Brain (organoid and tissue), 16 donors: ENCODE measurements at places on chromosomes 4 and X.

GRCh38 chrX:107288676-107289075 lies 82.3 kb downstream of the DNAAF6 start:
- no peak for DNase-seq

DNA sequence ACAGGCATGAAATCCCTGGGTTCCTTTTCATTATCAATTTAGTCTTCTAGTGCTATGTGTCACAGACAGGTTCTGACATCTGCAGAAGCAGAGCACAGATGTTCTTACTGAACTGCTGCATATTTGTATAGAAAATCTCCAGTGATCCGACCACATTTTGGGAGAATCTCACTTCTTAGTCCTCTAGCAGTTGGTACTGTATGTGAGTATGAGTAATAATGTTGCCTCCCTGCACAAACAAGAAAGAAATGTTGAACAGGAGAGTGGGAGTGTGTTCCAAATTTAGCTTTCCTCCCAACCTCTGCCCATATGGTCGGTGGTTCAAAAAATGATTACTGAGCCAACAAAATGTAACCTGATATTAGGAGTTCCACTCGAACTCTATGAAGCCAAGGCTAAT lies 165.3 kb upstream of the GPC4 start:
- DNase-seq, result no peak

DNA sequence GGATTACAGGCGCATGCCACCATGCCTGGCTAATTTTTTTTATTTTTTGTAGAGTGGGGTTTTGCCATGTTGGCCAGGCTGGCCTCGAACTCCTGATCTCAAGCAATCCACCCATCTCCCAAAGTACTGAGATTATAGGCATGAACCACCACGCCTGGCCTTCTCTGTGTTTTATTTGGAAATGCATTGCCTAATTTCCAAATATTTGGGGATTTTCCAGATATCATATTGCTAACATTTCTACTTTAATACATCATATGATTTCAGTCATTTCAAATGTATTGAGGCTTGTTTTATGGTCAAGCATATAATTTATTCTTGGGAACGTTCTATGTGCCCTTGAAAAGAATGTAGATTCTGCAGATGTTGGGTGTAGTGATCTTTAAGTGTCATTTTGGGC lies 38.8 kb downstream of the FGF2 start:
- DNase-seq, result no peak

- DNase-seq, result no peak
Measured at GRCh38 chr4:182272151-182272550, 28.9 kb downstream of the TENM3 start.

DNA sequence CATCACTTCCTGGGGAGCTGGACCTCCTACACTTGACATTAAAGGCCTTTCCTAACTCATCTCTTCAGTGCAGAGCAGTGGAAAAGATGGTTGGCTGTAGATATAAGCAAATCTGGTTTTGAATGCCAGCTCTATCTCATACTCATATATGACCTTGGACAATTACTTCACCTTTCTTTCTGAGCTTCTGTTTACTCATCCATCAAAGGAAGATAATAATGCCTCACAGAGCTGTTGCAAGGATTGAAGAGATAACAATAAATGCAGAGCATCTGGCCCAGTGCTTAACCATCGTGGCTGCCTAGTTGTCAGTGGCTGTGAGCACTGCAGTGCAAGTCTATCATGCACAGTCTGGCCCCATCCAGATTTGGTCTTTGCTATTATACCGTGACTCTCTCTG lies 148.1 kb upstream of the EOLA2 start:
- no peak for DNase-seq

- DNase-seq, result no peak
Measured at GRCh38 chrX:67692246-67692645, 148.4 kb downstream of the AR start.

DNA sequence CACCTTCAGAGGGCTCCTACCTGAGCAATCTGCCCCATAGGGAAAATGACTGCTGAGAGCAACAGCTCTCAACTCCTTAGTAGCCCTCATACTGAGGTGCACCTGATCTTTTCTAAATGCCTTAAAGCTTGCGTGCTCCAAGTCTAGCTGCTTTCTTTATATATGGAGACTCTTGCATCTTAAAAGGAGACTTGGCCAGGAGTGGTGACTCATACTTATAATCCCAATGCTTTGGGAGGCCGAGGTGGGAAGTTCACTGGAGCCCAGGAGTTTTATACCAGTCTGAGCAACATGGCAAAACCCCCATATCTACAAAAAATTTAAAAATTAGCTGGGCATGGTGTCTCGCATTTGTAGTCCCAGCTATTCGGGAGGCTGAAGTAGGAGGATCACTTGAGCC lies 78.1 kb upstream of the TRIM2 start:
- no peak for DNase-seq

DNA sequence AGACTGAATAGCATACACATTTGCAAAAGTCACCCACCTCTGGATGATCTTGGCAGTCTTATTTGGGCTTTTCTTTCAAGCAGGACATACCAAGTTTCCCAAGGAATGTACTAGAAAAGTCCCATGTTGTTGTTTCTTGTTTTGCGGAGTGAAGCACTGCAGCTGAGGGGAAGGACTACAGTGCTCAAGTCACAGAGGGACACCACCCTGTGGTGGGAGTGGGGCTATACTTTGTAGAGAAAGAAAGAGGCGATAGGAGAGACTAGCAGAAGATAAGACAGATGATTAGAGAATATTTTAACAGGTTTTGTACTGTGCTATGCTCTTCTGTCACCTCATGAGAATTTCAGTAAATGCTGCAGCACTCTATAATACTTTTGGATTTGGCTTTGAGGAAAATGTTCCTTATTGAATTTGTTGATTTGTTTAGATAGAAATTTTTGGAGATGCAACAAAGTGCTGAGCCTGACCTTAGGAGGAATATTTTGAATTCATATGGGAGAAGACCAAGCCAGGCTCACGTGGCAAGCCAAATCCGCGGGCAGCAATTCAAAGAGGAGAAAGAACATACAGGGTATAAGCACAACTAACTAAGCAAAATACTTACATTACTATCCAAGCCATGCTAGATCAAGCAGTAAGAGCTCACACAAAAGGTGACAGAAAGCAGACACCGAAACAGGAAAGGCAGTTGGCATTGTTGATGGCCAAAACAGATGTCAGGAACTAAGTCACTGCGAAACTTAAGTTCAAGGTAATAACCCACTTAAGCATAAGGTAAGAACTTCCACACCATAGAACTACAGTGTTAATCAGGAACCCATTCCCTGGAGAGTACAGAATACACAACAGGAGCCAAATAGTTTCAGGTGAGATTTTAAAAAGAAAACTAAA lies 280.3 kb upstream of the INTU start:
- DNase-seq, result no peak

GRCh38 chr4:159925770-159926169 lies 822.9 kb downstream of the RAPGEF2 start:
- DNase-seq, result no peak

DNA sequence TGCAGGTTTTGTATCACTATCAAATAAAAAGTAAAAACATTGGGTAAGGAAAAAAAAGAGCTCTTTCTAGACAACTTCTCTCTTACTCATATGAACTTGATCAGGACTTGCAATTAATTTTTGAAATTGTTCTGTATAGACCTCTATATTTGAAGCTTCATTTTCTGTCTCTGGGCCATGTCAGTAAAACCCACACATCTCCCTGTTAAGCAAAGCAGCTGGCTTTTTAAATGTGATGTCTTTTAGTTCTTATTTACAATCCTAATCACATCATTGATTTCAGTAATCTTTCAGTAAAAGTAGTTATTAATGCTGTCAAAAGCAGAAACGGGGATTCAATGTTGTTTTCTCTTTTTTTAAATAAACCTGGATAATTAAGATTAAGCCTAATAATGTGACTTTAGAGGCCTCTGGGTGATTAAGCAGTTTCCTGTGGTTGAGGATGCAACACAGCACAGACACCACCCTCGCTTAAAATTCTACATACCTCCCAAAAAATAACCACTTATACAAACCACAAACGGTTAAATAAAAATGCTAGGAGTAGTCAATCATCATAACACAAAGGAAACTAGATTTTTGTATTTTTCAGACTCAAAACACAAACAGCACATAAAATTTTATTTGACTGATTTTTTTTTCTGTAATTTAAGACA lies 5.2 kb upstream of the PCDH10 start:
- no peak for DNase-seq

DNA sequence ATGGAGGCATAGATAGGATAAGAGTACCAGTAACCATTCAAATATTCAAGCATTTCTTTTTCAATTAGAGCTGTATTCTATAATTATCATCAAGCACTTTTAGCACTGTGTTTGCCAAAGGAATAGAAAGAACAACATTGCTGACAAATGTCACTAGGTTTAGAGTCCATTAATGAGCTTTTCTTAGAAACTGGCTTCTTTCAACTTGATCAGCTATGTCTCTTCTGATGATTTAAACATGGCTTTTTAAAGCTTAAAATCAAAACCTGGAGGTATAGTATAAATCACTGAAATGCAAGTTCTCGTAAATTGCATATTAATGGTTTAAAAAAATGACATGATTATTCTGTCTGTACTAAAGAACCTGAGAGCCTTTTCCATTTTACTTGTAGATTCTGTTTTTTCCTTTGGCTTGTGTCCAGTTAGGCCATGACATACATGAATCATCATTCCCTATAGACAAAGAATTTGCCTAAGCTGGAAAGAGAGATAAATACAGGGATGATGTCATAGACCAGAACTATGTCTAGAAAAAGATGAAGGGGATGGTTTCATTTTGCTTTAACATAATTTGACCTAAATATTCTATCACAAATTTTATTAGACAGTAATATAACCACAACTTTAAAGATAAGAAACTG lies 340.1 kb upstream of the CTSO start:
- no peak for DNase-seq

GRCh38 chrX:4225086-4225485 lies 511.6 kb upstream of the PRKX start:
- DNase-seq, result no peak

DNA sequence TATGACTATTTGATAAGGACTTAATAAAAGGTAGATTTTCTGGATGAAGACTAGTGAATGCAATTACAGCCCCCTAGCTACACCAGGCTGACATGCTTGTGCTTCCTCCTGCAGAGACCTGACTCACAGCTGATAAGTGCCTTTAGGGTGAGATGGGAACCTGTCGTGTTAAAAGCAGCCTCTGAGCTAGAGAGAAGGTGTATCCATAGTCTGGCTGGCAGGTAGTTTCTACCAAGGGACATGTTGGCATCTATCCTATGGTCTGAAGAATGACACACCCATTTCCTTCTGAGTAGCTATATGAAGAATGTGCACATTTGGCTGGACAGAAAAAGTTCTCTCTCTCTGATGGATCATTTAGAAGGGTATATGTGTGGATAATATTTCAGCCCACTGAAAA lies 64.1 kb downstream of the PARM1 start:
- DNase-seq, result no peak

DNA sequence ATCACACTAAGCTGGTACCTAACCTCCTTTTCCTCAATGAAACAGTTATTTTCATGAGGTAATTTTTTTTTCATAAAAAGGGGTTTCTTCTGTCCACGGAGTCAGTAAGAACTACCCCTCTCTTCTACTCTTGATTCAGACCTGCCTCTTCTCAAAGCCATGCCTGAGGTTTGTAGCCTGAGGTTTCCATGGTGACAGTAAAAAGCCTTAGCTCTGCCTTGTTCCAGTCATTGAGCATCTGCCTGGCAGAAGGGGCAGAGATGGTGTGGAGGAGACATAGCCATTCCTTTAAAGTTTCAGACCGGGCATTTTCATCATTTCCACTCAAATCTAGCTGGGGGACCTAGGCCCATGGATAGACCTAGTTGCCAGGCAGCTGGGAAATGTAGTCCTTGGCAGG lies 135.5 kb downstream of the REPS2 start:
- DNase-seq, result peak; percentile 62

GRCh38 chr4:25233194-25233593 lies 639 bp upstream of the PI4K2B start:
- DNase-seq, result no peak

- peak; percentile 74 for DNase-seq
Measured at GRCh38 chr4:21655031-21655430, 293.5 kb downstream of the KCNIP4 start.

DNA sequence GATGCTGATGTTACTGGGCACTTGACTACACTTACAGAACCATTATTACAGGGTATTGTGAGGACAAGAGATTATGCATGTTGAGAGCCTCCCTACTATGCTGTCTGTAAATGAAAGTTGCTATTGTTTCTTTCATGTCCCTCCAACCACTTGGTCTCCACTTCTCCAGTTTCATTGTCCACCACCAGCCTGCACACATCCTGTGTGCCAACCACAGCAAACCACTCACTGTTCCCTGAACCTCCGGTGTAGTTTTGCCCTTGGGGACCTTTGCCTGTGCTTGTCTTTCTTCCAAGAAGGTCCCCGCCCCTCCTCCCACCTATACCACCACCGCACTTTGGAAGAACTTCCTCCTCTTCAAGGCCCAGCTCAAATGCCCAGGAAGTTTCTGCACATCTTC lies 43.1 kb upstream of the AFF2 start:
- no peak for DNase-seq

DNA sequence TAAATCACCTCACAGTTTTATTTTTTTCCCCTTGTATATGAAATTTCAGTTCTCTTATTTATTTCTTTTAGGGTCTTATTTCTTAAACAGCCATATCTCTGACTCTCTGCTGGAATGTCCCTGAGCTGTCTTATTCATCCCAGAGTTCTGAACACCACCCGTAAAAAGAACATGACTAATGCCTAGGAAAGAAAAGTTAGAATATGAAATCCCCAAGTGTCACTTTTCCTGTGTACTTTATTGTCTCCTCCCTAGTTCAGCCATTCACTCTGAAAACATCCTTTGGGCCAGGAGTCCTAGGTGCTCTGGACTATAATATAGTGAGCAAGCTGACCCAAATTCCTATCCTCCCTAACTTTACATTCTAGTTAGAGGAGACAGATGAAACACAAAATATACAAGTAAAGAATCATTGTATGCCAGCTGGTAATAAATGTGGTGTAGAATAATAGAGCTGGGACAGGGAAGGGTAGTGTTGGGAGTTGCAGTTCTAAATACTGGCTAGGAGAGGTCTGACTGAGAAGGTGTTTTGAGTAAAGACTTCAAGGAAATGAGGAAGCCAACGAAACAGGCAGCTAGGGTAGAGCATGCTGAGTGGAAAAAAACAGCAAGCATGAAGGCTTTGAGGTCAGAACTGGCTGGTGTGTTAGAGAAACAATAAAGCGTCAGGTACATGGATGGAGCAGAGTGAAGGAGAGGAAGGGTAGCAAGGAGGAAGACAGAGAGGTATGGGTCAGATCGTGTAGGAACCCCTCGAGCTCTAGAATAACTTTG lies 40.6 kb upstream of the FTHL17 start:
- no peak for DNase-seq
